ENCODE measurements at places on chromosomes 7 and 10.

- no peak for DNase-seq
Measured at GRCh38 chr10:33617381-33618080, 283.1 kb upstream of the NRP1 start.

DNA sequence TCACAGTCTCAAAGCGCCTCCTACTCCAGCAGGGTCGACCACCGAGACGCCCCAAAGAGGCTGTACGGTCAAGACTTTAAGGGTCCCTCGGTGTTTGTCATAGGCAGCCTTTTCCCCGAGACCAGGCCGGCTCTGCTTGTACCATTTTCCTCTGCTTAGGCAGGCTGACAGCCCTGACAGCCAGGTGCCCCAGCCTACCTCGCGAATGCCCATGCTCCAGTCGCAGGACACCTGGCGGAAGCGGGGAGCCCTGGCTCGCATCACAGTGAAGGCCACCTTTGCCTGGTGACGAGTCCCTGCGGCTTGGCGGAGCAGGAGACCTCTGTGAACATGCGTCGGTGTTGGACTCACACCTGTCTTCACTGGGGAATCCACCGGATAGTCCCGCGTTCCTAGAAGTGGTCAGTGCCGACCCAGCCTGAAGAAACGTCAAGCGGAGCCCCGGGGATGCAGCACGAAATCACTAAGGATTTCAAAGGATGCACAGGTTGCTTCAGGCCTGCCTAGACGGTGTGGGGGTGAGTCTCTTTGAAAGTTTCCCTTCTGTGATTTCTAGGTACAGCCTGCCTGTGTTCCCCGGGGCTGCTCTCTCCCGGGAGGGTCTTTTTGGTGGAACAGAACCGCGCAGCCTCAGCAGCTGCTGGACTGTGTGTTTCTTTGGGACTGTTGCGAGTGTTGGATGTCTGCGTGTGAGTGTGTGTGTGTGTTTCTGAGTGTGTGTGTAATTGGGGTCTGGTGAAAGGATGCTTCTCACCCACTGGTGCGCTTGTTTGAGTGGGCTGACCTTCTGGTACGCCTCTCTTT, 30.5 kb upstream of the ZNF273 start:
- no peak for DNase-seq

GRCh38 chr10:30784897-30785605, 155.5 kb upstream of the LYZL2 start:
- DNase-seq = no peak

DNA sequence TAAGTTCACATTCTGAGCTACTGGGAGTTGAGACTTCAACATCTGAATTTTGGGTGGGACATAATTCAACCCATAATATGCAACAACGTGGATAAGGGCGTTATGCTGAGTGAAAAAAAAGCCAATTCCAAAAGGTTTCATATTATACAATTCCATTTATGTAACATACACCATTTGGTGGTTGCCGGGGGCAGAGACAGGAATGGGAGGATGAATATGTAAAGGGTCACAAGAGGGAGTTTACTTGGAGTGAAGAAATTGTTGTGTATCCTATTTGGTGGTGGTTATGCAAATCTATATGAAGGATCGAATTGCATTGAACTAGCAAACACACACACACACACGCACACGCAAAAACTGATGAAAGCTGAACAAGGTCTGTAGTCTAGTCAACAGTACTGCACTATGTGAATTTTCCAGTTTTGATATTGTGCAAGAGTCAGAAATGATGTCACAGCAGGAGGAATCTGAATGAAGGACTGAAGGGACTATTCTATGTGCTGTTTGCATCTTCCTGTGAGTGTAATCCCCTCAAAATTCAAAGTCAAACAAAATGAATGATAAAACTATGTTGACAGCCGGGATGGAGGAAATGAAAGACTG, 249.2 kb upstream of the HABP2 start:
- no peak for DNase-seq
